ENCODE measurements at places on chromosomes 5 and 9.

GRCh38 chr5:176185133-176185733, 53.0 kb upstream of the SIMC1 start:
- no peak for DNase-seq

DNA sequence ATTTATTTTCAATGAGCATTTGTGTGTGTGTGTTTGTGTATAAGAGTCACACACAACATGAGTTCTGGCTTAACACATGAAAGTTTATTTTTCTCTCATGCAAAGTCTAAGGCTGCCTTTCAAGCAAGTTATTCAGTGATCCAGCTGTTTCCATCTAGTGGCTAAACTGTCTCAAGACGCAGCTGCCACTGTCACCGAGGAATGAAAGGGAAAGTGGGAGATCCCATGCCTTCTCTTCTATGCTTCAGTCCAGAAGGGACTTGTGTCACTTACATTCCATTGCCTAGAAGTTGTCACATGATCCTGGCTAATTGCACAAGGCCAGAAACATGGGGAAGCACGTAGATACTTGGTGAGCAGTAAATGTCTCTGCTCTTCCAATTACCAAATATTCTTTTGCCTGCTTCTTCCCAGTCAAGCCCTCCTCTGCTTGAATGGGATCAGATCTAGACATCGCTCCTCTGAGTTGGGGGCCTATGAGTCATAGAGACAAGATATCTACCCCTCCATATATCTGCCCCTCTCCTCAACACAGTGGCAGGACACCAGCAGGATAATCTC, 30.4 kb upstream of the SLIT3 start:
- no peak for DNase-seq

- no peak for DNase-seq
Measured at GRCh38 chr5:86858442-86858841, 240.7 kb downstream of the COX7C start.

DNA sequence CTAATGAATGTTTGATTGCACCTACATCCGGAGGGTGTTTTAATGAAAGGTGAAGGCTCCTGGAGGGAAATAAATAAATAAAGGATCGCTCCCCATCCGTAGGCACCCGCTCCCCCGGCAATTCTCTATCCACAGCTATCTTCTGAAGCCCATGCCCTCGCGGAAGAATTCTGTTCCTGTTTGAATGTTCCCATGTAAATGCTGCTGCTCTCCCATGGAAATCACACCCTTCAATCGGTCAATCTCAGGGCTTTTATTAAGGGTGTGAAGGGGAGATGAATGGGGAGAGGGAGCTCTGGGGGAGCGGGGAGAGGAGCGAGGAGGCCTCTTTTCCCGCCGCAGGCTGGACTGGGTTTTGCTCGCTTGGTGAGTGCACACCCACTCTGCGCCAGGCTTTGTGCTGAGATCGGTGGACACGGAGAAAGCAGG, 21.1 kb upstream of the ARAP3 start:
- DNase-seq: peak; percentile 20

- DNase-seq: no peak
Measured at GRCh38 chr5:90612919-90613318, 54.3 kb downstream of the ADGRV1 start.

DNA sequence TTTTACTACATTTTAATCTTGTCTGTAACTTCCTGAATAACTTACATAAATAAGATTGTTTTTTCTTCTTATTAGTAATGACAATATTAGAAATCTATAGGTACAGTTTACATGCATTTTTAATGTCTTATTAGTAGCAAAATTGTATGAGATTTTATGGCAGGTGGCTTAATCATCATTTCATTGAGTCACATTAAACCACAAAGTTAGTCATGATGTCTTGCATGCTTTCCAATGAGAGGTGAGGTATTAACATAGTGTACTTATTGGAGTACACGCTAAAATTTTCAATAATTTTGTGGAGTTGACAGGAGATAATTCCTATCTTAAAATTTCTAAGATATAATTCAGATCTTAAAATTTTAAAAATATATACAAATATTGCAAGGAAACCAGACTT, 989.6 kb upstream of the ARRDC3 start:
- peak; percentile 20 for DNase-seq

DNA sequence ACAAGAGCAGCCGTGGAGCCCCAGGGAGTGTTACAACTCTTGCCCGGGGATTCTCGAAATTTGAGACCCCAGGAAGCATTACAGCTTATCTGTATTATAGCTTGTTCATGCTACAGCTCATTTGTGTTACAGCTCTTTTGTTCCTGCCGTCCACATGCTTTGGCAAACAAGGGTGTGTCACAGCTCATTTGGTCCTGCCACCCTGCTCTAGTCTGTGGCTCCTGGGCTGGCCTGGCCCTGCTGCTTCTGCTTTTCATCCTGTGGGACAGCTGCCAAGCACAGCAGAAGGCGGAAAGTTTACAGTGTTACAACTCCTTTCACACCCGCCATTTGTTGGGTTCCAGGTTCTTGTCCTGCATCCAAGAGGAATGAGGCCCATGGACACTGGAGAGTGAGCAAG, 685.0 kb downstream of the SLCO4C1 start:
- no peak for DNase-seq

GRCh38 chr5:156913719-156914370, 49.2 kb downstream of the TIMD4 start:
- DNase-seq: no peak

DNA sequence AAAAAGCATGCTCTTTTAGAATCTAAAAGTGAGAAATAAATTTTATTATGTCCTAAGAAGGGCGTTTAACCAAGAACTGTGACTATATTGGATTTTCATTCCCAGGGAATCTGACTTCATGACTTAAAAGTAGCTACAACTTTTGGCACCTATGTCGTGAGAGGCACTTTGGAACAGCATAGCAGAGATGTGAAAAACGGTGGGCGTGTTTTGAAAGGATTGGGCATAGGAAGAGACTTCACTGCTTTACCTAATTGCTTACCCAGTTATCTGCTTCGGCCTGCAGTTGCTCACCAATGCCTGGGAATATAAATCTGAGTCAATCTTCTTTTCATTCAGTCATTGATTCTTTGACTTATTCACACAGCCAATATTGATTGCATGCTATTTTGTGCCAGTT, 363.4 kb downstream of the DNAH5 start:
- no peak for DNase-seq

GRCh38 chr5:98929710-98930298, 997 bp upstream of the CHD1 start:
- DNase-seq: no peak

- DNase-seq: no peak
Measured at GRCh38 chr5:8633259-8633658, 764.3 kb downstream of the MTRR start.

- DNase-seq: no peak
Measured at GRCh38 chr5:78823196-78823595, 161.9 kb downstream of the ARSB start.

GRCh38 chr5:13566871-13567339, 377.6 kb downstream of the DNAH5 start:
- peak; percentile 36 for DNase-seq

Data from choroid plexus epithelial cell (primary cell).